ENCODE measurements at places on chromosomes 13 and 19.

- H3K36me3 ChIP-seq: no peaks in the 10 kb centered on the region
- no peak for DNase-seq
- H3K4me1 ChIP-seq: no peaks in the 10 kb centered on the region
- H3K27me3 ChIP-seq: no peaks in the 10 kb centered on the region
Measured at GRCh38 chr13:63351081-63351480, 1935.4 kb upstream of the PCDH20 start.

DNA sequence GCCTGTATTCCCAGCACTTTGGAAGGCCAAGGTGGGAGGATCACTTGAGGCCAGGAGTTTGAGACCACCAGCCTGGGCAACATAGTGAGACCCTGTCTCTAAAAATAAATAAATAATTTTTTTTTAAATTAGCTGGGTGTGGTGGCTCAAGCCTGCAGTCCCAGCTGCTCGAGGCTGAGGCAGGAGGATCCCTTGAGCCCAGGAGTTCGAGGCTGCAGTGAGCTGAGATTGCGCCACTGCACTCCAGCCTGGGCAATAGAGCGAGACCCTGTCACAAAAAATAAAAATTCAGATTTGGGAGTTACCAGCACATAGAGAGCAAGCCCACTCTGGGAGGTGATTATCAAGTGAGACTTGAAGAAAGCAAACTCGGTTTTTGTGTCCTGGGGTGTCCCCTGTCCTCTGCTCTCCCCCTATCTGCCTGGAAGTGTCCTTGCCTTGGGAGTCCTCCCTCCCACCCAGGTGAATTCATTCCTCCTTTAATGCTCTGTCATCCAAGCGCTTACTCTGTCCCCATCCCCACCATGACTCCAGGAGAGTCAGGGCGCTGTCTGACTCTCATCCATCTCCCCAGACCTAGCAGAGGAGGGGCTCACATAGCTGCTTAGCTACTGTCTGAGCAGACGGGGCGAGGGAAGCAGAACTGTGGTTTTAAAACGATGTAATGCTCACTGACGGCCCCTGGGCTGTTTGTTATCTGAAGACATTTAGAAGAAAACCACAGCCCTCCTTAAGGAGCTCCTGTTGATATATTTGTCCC is 146.8 kb downstream of the STK24 start:
- H3K36me3 ChIP-seq: 0 out of 2 replicates have a peak, but pooled peaks cover 6% of the 10 kb centered on the region
- no peak overlapping the region for H3K4me3 ChIP-seq
- no peak for DNase-seq
- no peaks in the 10 kb centered on the region for H3K4me1 ChIP-seq
- H3K27ac ChIP-seq: no peak overlapping the region

DNA sequence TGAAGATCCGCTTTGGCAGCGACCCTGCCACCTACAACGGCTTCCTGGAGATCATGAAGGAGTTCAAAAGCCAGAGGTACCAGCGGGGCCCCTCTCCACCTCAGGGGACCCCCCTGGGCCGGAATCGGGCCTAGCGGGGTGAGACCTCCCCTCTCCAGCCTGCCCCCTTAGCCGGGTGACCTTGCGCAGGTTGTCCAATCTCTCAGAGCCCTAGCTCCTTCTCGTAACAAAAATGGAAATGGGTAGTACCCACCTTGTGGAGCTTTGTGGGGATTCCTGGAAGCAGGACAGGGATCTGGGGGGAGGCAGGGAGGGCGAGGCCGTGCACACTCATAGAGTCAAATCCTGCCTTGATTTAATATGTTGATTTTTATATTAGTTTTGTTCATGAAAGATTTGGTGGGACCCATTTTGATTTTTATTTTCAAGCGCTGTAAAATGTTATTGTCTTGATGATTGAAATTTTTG is 658 bp downstream of the SIN3B start:
- peaks cover 46% of the 10 kb centered on the region for H3K36me3 ChIP-seq
- no peak for DNase-seq
- peak overlapping the region; percentile 39 for H3K27ac ChIP-seq

- peaks cover 34% of the 10 kb centered on the region for H3K4me1 ChIP-seq
- DNase-seq: peak; percentile 84
- H3K27ac ChIP-seq: peak overlapping the region; percentile 88
- no peak overlapping the region for H3K4me3 ChIP-seq
- H3K27me3 ChIP-seq: no peaks in the 10 kb centered on the region
Measured at GRCh38 chr13:106507560-106508274, 27.7 kb downstream of the EFNB2 start.

GRCh38 chr19:8578642-8579265 is 1.5 kb upstream of the MYO1F start:
- peaks cover 5% of the 10 kb centered on the region for H3K4me1 ChIP-seq
- no peak for DNase-seq
- no peaks in the 10 kb centered on the region for H3K27me3 ChIP-seq
- no peak overlapping the region for H3K27ac ChIP-seq
- H3K4me3 ChIP-seq: no peak overlapping the region
- H3K36me3 ChIP-seq: no peaks in the 10 kb centered on the region

DNA sequence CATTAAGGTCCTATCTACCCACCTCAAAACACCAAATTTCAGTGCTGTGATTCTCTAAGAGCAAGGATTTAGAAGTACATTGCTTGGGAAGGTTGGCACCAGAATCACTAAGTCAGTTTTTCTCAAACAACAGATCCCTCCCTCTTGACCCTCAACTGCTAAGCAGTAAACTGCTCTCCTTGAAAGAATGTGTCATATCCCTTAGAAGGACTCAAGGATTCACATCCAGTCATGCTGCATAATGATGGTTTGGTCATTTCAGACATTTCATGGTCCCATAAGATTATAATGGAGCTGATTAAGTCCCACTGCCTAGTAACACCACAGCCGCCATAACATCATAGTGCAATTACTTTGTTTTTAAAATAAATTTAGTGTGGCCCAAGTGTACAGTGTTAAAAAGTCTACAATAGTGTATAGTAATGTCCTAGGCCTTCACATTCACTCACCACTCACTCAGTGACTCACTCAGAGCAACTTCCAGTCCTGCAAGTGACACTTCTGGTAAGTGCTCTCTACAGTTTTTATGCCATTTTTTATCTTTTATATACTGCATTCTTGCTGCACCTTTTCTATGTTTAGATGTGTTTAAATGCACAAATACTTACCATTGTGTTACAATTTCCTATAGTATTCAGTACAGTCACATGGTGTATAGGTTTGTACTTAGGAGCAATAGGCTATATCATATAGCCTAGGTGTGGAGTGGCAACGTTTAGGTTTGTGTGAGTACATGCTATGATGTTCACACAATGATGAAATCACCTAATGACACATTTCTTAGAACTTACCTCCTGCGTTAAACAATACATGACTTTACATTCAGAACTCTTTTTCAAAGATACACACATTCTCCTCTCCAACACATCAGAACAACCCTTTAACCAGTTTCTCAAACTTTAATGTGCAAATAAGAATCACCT is 15.7 kb upstream of the CCDC169 start:
- no peaks in the 10 kb centered on the region for H3K4me1 ChIP-seq
- no peaks in the 10 kb centered on the region for H3K27me3 ChIP-seq
- H3K4me3 ChIP-seq: no peak overlapping the region
- peaks cover 53% of the 10 kb centered on the region for H3K36me3 ChIP-seq
- no peak for DNase-seq

GRCh38 chr13:98923641-98924397 is 54.0 kb downstream of the DOCK9 start:
- H3K4me3 ChIP-seq: no peak overlapping the region
- no peak overlapping the region for H3K27ac ChIP-seq
- H3K27me3 ChIP-seq: no peaks in the 10 kb centered on the region
- no peak for DNase-seq

GRCh38 chr13:39575641-39576238 is 27.3 kb downstream of the LHFPL6 start:
- no peaks in the 10 kb centered on the region for H3K36me3 ChIP-seq
- H3K4me1 ChIP-seq: no peaks in the 10 kb centered on the region
- H3K27ac ChIP-seq: no peak overlapping the region
- H3K27me3 ChIP-seq: no peaks in the 10 kb centered on the region
- no peak overlapping the region for H3K4me3 ChIP-seq
- no peak for DNase-seq

DNA sequence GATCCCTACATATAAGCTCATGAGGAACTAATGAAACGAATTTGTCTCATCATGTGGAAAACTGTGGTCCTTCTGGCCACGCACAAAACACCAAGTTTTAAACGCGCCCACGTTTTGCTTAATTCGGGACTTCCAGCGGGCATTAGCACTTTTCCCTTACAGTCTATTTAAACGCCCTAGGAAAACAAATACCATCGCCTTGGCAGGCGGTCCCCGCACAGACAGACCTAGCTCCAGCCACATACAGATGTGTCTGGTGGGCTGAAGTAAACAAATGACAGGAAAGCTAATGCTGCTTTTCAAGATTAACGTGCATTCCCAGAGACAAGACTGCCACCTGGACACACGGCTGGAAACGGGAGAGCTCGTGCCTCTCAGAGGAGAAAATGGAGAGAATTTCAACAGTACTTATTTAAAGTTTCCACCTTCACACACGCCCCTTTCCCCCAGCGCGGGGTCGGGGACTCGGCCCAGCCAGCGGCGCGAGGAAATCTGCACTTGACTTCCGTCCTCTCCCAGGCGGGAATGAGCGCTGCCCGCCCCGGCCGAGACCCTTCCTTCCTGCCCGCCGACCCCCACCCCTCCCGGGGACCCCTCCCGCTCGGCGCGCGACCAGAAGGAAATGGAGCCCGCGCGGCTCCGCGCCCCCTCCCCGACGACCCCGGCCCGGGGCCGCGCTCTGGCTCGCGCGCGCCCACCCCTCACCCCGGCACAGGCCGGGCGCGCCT is 931 bp downstream of the USP12 start:
- H3K27me3 ChIP-seq: no peaks in the 10 kb centered on the region
- H3K4me3 ChIP-seq: peak overlapping the region; percentile 67
- peaks cover 24% of the 10 kb centered on the region for H3K4me1 ChIP-seq

- H3K36me3 ChIP-seq: no peaks in the 10 kb centered on the region
- H3K27me3 ChIP-seq: no peaks in the 10 kb centered on the region
- no peak overlapping the region for H3K4me3 ChIP-seq
- no peak overlapping the region for H3K27ac ChIP-seq
- DNase-seq: peak; percentile 21
- H3K4me1 ChIP-seq: no peaks in the 10 kb centered on the region
Measured at GRCh38 chr19:31501427-31502195, 152.4 kb upstream of the TSHZ3 start.

- no peaks in the 10 kb centered on the region for H3K27me3 ChIP-seq
- H3K4me1 ChIP-seq: no peaks in the 10 kb centered on the region
- no peak overlapping the region for H3K27ac ChIP-seq
- no peak overlapping the region for H3K4me3 ChIP-seq
- no peak for DNase-seq
- H3K36me3 ChIP-seq: no peaks in the 10 kb centered on the region
Measured at GRCh38 chr13:21115231-21115630, 53.8 kb upstream of the LATS2 start.

- no peaks in the 10 kb centered on the region for H3K4me1 ChIP-seq
- no peak overlapping the region for H3K4me3 ChIP-seq
- DNase-seq: no peak
- H3K36me3 ChIP-seq: no peaks in the 10 kb centered on the region
Measured at GRCh38 chr13:98328511-98328910, 151.4 kb upstream of the RNF113B start.

DNA sequence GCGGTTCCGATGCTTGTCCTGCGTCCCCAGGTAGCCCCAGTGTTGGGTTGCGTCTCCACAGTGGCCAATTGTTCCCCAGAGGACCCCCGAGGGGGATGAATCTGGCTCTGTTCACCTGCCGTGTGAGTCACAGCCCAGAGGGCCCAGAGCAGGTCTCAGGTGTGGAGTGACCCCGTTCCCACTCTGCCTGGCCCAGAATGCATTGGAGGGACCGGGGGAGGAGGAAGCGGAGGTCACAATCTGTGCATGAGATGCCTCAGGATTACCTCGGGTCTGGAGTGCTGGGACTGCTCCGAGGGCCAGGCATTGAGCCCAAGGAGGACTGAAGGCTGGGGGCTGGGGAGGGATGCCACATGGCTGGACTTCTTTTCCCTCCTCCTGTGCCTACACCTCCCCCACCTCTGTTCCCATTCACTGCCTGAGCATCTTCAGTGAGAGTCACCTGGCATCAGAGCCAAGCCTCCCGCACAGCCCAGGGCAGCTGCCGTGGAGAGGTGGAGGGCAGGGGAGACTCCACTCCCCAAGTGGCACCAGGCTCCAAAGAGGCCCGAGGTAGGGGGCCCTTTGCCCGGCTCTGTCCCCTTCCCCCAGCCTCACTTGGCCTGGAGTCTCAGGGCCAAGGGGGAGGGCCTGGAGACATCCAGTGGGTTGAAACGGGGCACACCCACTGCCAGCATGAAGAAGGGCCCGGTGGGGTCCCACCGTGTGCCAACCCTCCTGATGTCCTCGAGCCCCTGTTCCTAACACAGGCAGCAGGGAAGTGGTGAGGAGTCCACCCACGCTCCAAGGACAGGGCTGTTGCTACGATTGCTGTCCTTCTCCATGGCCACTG is 81.1 kb downstream of the CHST8 start:
- no peak overlapping the region for H3K4me3 ChIP-seq
- H3K27me3 ChIP-seq: peaks cover 1% of the 10 kb centered on the region
- H3K27ac ChIP-seq: no peak overlapping the region
- H3K4me1 ChIP-seq: no peaks in the 10 kb centered on the region

- no peak overlapping the region for H3K4me3 ChIP-seq
- no peak for DNase-seq
- H3K27me3 ChIP-seq: no peaks in the 10 kb centered on the region
- peak overlapping the region; percentile 44 for H3K27ac ChIP-seq
- H3K36me3 ChIP-seq: no peaks in the 10 kb centered on the region
Measured at GRCh38 chr13:105972306-105972721, 563.1 kb downstream of the EFNB2 start.

GRCh38 chr19:1182727-1183126 is 8.7 kb upstream of the SBNO2 start:
- H3K4me3 ChIP-seq: no peak overlapping the region
- peaks cover 41% of the 10 kb centered on the region for H3K4me1 ChIP-seq
- H3K27ac ChIP-seq: peak overlapping the region; percentile 95
- DNase-seq: no peak
- H3K36me3 ChIP-seq: no peaks in the 10 kb centered on the region

DNA sequence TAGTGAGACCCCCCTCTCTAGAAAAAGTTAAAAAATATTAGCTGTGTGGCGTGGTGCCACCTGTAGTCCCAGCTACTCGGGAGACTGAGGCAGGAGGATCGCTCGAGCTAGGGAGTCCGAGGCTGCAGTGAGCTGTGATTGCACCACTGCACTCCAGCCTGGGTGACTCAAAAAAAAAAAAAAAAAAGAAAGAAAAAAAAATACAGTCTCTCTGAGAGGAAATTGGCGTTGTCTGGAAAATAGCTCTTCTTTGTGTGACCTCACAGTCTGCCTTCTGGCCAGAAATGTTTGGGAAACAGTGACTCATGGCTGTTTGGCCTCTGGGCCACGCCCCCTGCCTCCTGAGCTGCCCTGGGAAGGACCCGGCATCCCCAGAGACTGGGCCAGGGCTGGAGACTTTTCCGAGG is 10.7 kb downstream of the MARCHF2 start:
- no peak overlapping the region for H3K4me3 ChIP-seq
- no peaks in the 10 kb centered on the region for H3K36me3 ChIP-seq
- no peaks in the 10 kb centered on the region for H3K27me3 ChIP-seq
- peaks cover 9% of the 10 kb centered on the region for H3K4me1 ChIP-seq

- no peaks in the 10 kb centered on the region for H3K27me3 ChIP-seq
- H3K27ac ChIP-seq: no peak overlapping the region
- no peak overlapping the region for H3K4me3 ChIP-seq
- no peak for DNase-seq
Measured at GRCh38 chr13:73300718-73301425, 242.1 kb downstream of the KLF5 start.

GRCh38 chr19:54882758-54883157 is 8.7 kb downstream of the FCAR start:
- no peaks in the 10 kb centered on the region for H3K36me3 ChIP-seq
- no peak for DNase-seq
- H3K27me3 ChIP-seq: peaks cover 5% of the 10 kb centered on the region
- no peak overlapping the region for H3K27ac ChIP-seq
- no peaks in the 10 kb centered on the region for H3K4me1 ChIP-seq

Data from RWPE2 (cell line).